Activated CD4-positive, alpha-beta memory T cell treated with anti-CD3 and anti-CD28 coated beads, Interleukin-2, amount 10 ng/mL, durations not matched to agents 7 days and 5 days (primary cell): ENCODE measurements at places on chromosomes 3 and 15. TPM values are rescaled to one million over a fixed set of nuclear protein-coding genes. Genes with fewer than 3 reads are reported as not detected.

GRCh38 chr3:113594066-113594465 lies 61.7 kb downstream of the SIDT1 start:
- DNase-seq = no peak

DNA sequence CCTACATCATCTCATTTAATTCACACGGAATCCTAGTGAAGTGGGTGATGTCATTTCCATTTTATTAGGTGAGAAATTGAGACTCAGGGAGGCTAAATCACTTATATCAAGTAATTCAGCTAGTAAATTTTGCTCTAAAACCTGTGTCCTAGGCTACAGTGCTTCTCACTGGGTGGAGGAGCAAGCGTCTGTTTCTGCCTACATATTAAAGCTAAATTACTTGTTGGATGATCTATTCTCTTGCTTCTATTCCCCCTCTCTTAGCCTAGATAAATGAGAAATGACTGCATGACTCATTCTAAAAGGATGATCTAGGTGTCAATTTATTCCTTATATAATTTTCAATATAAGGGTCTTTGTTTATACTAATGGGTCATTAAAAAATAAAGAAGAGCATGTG lies 37.8 kb upstream of the RBP1 start:
- DNase-seq = no peak

DNA sequence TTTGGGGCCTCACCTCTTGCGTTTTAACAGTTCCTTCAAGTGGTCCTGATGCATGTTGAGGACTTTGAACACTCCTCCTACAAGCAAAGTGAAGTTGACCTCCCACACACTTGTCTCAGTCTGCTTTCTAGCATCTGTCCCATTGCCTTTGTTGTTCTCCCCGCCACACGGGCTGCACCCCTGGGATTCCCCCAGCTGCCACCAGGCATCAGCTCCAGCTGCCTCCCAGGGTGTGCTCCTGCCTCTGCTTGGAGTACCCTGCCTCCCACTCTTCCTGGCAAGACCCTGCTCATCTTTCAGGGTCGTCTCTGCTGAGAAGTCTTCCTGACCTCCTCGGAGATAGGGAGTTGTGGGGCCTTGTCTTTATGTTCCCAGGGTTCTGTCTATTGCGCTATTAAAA lies 52.2 kb downstream of the IGF1R start:
- no peak for DNase-seq

- DNase-seq = no peak
Measured at GRCh38 chr15:85499371-85499887, 119.0 kb downstream of the AKAP13 start.

- DNase-seq = no peak
Measured at GRCh38 chr15:35000511-35000910, 12.4 kb upstream of the ZNF770 start.

GRCh38 chr3:84008623-84009022 lies 950.2 kb upstream of the CADM2 start:
- DNase-seq = no peak

DNA sequence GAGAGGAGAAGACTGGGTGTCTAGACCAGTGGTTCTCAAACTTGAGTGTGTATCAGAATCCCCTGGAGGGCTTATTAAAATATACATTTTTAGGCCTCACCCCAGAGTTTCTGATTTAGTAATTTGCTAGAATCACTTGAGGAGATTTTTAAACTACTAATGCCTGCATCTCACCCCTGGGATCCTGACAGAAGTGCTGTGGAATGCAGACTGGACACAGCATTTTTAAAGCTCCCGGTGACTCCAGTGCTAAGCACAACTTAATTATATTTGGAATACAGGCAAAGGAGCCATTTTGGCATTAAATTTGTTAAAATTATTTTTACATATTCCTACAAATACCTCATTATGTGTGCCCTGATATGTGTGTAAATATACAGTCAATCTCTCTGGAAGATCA lies 26.7 kb upstream of the COL6A6 start:
- DNase-seq = no peak

GRCh38 chr15:33675246-33675645 lies 293.1 kb upstream of the CHRM5 start:
- no peak for DNase-seq

GRCh38 chr3:132245552-132246142 lies 71.6 kb upstream of the ACP3 start:
- DNase-seq = no peak

DNA sequence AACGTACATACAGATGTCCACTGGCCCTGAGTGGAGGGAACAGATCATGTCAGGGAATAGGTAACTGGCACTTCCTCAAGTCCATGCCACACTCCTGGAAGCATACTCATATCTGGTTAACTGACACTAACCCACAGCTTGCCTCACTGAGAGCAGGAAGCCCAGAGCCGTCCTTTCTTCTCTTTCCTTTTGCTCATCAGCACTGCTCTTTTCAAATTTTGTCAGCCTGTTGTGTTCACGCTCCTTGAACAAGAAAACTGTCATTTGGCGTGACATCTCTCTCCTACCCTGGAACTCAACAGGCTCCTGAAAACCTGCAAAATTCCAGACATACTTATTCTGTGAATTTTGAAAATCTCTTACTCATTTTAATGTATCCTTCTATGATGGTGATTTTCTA lies 360.2 kb downstream of the MAGI1 start:
- no peak for DNase-seq

DNA sequence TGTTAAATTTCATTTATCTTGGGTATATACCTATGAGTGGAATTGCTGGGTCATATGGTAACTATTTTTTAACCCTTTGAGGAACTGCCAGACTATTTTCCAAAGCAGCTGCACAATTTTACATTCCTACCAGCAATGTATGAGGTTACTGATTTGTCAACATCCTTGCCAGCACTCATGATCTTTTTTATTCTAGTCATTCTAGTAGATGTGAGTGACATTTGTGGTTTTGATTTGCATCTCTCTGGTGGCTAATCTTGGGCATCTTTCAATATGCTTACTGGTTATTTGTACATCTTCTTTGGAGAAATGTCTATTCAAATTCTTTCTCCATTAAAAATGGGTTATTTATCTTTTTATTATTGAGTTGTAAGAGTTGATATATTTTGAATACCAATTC lies 21.3 kb upstream of the LRRC58 start:
- DNase-seq = no peak

DNA sequence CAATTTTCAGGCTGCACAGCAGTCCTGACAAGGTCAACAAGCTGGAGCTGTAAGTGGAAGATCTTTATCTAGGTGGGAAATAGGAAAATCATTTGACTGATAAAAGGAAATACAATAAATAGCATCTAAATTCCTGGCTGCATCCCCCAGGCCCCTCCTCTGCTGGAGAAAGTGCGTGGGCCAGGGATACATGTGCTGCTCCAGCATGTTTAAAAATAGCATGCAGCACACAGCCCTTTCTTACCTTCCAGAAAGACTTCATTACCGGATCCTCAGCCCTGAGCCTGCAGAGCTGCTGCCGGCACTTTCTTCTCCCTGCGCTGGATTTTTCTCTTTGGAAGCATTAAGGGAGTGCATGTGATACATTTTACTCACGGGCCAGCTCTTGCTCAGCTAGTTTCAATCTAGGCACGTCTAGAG lies 77.3 kb downstream of the HMG20A start:
- DNase-seq = no peak

DNA sequence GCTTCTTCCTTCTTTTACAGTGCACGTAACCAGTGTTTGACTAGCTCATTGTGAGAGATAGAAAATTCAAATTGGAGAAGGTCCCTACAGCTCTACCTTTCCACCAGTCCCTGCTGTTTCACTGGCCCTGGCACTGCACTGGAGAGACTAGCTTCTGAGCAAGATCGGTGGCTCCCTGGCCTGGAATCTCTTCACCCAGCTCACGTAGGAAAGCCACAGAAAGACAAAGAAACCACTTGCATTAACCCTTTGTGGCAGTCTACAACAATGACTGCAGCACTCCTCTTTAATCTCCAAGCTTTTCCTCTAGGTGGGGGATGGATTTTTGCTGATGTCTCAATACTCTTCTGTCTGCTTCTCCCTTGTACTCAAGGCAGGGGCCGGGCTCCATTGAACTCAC lies 155.9 kb downstream of the PEX5L start:
- no peak for DNase-seq

DNA sequence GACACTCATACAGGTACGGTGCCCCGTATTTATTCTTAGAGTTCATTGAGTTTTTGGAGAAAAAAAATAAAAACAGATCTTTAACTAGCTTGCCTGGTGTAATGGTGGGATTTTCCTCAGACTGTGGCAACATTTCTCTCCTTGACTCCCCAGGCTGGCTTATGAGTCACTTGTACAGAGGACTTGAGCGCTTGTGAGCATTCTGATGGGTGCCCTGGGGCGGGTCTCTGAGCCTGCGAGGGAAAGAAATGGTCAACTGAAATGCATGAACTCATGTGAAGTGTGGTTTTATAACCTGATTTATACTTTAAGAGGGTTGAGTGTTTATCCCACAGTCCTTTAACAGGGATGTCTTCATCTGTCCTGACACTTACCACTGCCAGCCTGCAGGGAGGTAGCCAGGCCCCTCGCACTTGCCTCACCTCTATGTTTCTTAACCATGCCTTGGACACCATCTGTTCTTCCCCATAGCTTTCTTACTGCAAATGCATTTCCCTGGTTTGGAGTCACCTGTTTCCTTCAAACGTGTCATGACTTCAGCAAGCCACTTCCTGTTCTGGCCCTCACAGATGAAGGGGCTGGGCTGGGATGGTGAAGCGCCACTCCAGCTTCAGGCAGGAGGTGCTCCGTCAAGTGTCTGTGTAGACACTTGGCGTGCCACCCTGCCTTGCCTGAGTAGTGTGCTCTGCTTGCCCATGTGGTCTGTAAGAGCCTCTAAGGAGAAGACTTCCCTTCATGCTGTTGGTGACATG lies 118.7 kb downstream of the PDE8A start:
- DNase-seq = no peak

DNA sequence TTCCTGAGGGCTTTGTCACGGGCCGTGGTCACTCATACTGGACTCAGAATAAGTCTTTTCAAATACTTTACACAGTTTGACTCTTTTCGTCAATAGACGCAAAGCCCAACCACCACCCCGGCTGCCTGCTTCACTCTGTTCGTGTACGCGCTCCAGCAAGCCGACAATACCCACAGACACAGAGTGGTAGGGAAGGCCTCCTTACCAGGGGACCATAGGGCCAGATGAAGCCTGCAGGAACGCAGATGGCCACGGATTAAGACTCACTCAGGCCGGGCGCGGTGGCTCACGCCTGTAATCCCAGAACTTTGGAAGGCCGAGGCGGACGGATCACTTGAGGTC lies 29.7 kb downstream of the EFCAB12 start:
- peak; percentile 24 for DNase-seq

DNA sequence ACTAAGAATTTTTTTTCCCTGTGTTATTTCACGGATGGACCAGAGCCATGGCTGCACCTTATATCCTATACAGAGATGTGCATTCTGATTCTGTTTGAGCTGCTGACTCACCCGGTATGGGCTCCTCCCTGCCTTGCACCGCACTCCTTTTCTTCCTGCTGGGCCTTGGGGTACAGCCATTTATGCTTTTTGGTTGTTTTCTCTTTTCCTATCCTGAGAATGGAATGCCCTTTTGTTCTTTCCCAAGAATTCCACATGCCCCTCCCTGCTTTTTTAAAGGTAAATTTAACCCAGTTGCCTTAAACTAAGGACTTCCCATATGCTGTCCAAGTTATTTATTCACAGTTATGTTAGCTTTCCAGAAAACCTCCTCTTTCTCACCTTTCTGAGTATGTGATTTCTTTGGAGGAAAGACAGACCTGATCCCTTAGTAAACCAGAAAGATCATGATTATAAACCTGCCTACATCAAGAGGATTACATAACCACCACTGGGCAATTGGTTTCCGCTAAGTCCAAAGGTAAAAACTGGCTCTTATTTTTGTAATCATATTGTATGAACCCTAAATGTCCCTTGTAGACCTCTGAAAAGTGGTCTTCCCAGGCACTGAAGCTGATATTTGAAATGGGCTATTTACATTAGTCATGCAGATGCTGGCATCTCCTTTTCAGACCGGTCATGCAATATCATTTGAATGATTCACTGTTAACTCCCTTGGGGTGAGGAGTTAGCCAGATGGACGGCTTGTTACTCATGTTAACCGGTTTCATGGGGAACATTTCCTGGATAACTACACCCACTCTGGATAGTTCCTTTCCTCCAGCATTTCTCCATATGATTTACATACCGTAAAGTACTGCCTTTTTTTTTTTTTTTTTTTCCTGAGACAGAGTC lies 45.5 kb downstream of the TMOD3 start:
- no peak for DNase-seq

DNA sequence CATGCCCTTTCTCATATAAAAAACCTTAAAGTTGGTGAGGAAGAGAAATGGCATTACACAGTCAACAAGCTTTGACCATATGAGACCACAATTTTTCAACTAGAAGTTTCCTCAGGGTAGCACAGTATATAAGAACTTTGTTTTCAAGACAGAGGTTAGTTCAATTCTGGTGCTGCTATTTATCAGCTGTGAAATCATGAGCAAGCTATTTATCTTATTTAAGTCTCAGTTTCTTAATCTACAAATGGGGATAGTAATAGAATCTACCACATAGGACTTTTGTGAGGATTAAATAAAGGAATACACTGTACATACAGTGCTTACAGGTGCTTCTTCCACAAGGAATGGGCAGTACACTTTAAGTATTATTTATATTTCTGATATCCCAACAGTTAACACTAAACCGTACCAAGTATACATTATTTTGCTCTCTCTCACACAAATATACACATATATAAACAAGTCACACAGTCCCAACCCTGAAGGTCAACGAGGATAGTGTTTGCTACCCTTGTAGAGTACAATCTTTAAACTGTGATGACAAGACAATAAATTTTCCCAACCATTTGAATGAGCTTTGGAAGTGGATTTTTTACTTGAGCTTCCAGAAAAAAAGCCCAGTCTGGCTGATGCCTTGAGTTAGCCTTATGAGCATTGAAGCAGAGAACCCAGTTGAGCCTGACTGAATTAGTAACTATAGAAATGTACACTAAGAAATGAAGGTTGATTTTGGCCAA lies 178.8 kb downstream of the TNIK start:
- DNase-seq = no peak

DNA sequence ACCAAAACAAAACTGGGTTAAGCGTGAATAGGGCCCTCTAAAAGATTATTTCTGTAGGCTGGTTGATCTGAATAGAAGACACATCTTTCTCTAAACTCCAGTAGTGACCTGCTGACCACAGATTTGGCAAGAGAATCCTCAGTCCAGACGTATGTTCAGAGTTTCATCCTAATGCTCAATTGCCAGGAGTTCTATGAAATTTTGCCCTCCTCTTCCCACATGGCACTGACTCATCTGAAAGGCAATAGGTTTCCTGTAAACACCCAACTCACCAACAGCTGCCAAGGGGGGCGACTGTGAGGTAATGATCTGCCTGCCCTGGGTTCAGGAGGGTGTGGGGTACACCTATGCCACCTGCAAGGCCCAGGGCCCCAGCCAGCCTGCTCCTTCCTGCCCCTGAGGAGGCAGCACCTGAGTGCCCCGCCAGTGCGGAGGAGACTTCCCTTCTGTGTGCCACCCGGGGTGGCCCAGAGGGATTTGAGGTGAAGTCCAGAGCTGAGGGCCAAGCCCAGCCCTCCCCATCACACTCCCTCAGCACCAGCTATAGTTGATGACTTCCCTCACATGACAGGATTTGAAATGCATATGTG lies 8.4 kb upstream of the PLA2G4D start:
- no peak for DNase-seq

RRP9 gene
- 16.8 TPM for total RNA-seq

FBXW12 gene
- not detected for total RNA-seq

NR2F2 gene
- total RNA-seq = not detected

ARGFX gene
- total RNA-seq = not detected

LRRIQ4 gene
- not detected for total RNA-seq

LRRC2 gene
- 0.35 TPM for total RNA-seq

PARP15 gene
- 47.2 TPM for total RNA-seq

GPR62 gene
- not detected for total RNA-seq

NUTM1 gene
- not detected for total RNA-seq

MEIS2 gene
- not detected for total RNA-seq

FRMD5 gene
- not detected for total RNA-seq

PCSK6 gene
- 0.53 TPM for total RNA-seq
